ENCODE measurements at places on chromosomes 3 and 15.

DNA sequence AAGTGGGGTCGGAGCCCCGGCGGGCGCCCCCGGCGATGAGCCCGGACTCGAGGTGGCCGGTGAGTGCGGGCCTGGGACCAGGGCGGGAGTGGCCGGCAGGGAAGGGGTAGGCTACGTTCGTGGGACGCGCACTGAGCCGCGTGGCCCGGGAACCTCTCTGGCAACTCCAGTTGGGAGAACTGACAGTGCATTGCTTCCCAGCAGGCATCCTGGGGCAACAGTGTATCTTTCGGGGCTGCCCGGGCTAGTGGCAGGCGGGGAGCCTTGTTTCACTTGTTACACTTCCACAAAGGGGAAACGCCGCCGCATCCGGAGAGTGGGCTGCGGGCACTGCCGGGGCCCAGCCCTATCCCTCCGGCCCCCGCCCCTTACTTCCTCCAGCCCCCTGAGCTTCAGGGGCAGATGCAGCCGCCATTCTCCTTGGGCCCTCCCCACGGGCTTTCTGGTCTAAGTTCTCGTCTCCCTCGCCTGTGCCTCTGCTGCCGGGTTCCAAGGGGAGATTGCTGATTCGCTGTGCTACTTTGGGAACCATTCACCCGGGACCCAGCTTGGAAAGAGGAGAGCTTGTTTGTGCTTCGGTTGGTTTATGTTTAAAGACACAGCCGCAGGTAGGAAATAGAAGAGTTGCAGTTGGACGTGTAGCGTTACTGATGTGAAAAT is 675 bp downstream of the BRPF1 start:
- DNase-seq: no peak

DNA sequence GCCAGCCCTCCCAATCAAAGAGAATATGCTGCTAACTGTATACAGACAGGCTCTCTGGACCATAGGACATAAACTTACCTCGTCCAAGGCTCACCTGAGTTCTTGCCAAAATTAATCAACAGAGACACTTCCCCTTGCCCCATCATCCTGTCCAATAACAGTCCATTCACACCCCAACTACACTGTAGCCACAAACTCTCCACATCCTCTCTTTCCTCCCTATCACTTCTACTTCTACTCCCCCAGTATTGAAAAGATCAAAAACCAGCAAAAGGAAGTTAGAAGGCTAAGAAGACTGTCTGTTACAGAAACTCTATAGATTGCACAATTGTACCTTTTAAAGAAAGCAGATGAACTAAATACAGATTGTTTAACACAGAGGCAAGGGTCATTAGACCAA is 133.5 kb upstream of the STT3B start:
- DNase-seq: no peak

DNA sequence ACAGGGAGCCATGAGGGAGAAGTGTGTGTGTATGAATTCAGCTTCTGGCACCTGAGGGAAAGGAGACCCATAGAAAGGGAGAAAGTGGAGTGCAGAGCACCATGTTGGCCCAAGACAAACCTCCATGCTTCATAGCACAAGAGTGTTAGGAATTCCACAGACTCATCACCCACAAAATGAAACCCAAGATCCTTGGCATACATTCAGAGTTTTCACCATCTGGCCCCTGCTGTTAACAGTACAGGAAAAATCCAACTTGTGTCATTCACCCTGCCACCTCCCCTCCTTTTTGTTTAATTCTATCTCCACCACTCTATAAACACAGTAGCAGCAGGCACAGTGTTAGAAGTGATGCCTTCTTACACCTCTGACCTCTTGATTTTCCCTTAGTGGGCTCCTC is 60.0 kb upstream of the MNS1 start:
- no peak for DNase-seq

GRCh38 chr15:68991723-68992122 is 22.8 kb upstream of the NOX5 start:
- DNase-seq: no peak

DNA sequence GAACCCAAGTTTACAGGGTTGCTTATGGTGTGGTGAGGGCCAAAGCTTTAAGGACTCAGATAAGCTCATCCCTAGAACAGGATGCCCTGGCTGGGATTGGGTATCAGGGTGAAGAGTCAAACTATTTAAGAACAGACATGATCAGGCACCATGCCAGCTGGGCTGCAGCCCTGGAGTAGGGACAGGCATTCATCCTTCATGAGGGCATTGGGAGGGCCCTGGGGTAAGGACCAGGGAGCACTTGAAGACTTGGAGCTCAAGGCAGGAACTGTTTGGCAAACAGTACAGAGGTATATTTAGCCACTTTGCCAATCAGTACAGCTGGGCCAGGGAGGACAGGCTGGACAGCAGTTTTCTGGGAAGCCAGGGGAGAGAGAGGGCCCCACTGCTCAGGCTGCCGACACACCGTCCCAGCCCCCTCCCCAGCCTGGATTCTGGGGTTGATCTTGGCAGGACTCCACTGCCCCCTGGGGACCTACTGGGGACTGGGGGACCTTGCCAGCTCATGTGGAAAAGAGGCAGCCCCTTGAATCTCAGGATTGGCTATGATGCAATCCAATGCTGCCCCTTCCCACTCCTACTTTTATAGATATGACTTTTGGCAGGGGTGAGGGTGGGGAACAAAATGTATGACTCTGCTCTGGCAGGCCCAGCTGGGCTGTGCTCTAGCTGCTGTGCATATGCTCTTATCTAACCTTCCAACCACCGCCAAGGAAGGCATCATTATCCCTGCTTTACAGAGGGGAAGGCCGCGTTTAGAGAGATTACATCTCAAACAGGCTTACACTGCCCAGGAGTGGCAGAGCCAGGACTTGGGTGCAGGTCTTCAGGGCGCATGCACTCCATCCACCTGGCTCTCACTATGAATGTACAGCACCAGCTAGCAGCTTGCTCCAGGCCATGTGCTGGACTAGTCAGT is 2.3 kb downstream of the PLA2G4E start:
- DNase-seq: no peak

DNA sequence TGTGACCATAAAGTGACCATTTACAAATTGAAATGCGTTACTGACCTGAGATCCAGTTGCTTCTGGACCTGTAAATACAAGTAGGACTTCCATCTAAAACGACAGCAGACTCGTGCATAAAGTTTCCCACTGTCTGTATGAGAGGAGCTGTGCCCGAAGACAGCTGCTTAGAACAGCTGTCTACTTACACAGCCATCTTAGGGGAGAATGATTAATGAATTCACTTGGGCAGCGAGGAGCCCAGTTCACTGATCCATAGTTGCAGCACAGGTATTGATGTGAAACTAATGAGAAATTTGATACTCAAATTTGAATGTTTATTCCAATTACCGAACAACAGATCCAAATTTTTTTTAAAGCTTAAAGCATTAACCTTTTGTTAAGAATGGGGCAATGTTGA is 748.1 kb downstream of the NR2F2 start:
- no peak for DNase-seq

DNA sequence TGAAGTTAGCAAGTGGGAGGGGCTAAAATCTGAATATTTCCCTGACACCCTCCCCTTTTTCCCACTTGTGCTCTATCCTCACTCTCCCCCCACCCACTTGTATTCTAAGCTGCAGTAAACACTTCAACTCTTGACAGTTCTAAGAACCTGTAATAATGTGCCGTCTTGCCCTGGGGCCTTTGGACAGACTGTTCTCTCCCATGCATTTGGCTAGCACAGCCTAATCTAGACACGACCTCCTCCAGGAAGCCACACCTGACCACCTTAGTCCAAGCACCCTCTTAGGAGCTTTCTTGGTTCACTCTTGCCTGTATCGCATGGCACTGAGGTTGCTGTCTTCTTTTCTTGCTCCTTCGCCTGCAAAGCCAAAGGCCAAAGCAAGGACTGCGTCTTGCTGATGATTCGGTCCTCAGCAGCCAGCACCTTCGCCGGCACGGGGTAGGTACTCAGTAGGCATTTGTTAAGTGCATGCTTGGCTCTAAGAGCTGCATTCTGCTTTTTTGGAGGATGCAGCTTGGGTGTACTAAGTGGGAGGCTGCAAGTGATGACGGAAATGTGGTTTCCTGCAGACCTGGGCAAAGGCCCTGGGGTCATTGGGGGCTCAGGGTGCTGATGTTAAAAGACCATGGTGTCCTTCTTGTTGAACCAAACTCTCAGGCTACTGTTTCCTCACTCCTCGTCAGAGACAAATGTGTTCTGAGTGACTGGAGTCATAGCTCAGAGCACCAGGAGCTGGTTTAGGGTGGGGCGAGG is 2.0 kb upstream of the ZNF710 start:
- DNase-seq: no peak

- no peak for DNase-seq
These were observed 10.6 kb upstream of the NFKBIZ start for GRCh38 chr3:101838691-101839090.

GRCh38 chr3:46162975-46163555 is 45.0 kb downstream of the CCR1 start:
- DNase-seq: no peak

GRCh38 chr3:14225421-14225820 is 46.8 kb downstream of the LSM3 start:
- no peak for DNase-seq

- DNase-seq: no peak
These were observed 203.6 kb downstream of the TNIK start for GRCh38 chr3:171256445-171257250.

DNA sequence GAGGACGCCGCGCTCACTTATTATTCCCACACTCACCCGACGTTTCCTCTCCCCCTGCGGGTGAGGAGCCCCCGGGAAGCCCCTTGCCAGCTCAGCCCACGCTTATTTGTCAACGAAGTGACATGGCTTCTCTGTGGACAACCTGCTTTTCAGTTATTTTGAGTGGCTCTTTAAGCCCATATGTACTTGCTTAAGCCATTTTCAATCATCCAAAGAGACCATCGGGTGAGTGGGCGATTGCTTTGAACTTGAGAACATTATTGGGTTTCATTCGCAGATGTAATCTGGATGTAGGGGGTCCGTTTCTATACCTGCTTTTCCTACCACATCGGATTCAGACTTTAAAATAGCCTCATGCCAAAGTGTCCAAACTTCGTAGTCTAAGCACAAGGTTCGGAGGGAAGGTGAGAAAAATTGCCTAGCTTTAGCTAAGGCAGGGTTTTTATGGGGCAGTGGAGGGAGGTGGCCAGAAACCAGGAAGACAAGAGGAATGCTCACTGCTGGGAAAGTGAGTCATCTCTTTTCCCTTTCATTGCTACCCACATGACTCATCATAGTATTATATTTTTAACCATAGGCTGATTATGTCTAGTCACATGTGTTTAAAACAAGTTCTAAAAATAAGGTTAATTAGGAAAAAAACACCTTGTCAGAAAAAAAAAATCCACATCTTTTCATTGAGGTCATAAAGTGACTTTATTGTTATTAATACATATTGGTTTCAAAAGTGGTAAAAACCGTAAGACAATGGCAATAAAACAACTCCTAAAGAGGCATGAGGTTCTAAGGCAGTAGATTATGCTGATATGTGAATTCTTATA is 773.1 kb upstream of the NR2F2 start:
- DNase-seq: peak; percentile 1

DNA sequence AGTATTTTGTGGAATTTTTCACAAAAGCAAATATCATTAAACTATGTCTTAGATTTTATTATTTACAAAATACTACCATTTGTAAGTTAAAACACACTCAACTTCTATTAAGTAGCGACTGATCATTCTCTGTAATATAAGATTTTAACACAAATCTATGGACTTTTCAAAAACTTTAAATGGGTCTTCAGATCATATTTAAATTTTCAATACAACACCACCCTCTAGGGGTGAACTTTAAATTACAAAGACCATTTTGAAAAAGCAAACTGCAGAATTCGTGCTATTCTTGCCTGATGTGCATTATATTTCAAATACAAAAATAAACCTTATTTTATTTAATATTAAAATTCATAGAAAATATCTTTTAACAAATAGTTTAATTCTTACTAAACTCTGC is 8.2 kb upstream of the VGLL4 start:
- DNase-seq: no peak

DNA sequence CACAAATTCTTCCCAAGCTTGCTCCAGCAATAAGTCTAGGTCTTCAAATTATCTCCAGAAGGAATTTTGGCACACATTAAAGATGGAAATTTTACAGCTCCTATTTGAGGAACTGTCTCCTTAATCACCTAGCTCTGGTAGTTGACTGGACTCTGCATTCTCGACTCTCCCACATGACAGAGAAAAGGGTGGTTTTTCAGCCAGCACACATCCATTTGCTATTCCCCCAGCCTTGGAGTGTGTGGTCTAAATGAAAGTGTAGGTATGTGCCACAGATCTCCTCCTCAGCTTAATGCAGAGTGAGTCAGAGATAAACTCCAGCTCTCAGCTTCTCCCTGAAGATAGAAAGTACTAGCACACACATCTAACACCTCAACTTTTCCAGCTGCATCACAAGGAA is 62.2 kb upstream of the ALCAM start:
- DNase-seq: no peak

DNA sequence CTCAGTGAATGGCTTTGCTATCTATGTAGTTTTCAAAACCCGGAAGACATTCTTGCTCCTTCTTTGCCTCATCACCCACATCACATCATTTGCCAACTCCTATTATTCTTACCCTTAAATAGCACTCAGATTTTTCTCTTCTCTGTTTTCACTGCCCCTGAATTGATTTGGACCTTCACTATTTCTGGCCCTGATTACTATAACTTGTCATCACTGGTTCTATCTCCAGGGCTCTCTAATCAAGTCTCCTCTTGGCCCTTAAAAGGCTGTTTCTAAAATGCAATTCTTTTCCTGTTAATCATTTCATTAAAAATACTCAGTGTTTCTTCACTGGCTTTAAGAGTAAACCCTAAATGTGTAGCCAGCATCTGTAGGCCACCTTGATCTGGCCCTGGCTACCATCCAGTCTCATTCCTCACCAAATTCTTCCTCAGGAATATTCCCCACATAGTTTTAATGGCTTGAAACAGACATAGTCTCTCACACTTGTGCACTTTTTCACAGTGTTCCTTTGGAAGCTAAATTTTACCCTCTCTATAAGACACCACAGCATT is 437.1 kb upstream of the CBLB start:
- no peak for DNase-seq

GRCh38 chr15:35994876-35995275 is 448.9 kb upstream of the DPH6 start:
- DNase-seq: no peak

DNA sequence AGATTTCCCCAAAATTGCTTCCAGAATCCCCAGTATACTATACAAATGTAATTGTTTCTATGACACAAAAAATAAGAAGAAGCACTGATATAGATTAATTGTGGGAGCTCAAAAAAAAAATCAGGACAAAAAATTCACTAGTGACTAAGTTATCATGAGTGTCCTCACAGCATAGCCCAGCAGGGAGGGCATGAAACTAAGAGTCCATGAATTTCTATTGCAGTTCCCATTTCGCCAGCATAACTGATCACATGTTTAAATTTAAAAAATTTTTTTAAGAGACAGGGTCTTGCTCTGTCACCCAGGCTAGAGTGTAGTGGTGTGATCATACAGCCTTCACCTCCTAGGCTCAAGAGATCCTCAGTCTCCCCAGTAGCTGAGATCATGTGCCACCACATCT is 10.6 kb downstream of the NCEH1 start:
- no peak for DNase-seq

- DNase-seq: no peak
These were observed 18.3 kb downstream of the SHC4 start for GRCh38 chr15:48945386-48945785.

- peak; percentile 11 for DNase-seq
These were observed 257.4 kb downstream of the SV2B start for GRCh38 chr15:91357486-91357885.

GRCh38 chr15:69414701-69415167 is 585 bp downstream of the KIF23 start:
- no peak for DNase-seq
